Fibroblast of the aortic adventitia (primary cell): ENCODE measurements at places on chromosomes 13 and 19. TPM values are rescaled to one million over a fixed set of nuclear protein-coding genes. Genes with fewer than 3 reads are reported as not detected.

Gene KLHL1
- total RNA-seq, result not detected in 2 replicates

Gene CPAMD8
- 0.18 and 2.5 TPM in 2 replicates for total RNA-seq

Gene RETN
- not detected in 2 replicates for total RNA-seq

Gene FGF21
- not detected in 2 replicates for total RNA-seq

Gene COL4A2
- total RNA-seq, result 53.3 and 151 TPM in 2 replicates

Gene HSH2D
- not detected in 2 replicates for total RNA-seq

Gene TMEM190
- not detected in 2 replicates for total RNA-seq

Gene TEX29
- total RNA-seq, result not detected in 2 replicates

Gene KIR2DL3
- not detected in 2 replicates for total RNA-seq

Gene MCEMP1
- not detected in 2 replicates for total RNA-seq

Gene CEACAM3
- not detected in 2 replicates for total RNA-seq

Gene TTC9B
- not detected in 2 replicates for total RNA-seq

Gene IGLON5
- total RNA-seq, result not detected in 2 replicates

Gene DBP
- total RNA-seq, result 20.9 and 48.8 TPM in 2 replicates

Gene GJB6
- not detected in 2 replicates for total RNA-seq

Gene C1QTNF9B
- not detected in 2 replicates for total RNA-seq

Gene TSKS
- 0.57 and 1.4 TPM in 2 replicates for total RNA-seq
